Effector CD4-positive, alpha-beta T cell (primary cell): ENCODE measurements at places on chromosomes 7 and 10.

DNA sequence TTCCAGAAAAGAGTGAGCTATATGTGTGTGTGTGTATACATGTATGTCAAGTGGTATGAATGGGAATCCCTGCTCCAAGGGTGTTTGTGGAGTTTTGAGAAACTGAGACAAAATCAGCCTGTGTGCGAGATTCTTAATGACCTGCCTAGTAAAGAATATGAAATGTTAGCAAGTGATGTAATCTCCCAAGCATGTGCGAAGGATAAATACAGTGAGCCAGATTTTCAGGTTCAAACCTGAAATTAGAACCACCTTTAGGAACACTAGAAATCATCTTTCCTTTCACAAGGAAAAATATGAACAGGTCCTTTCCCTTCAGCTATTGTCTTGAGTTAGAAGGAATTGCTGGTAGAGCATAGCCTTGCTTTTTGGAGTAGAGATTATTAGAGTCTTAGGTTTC, 457.6 kb downstream of the LRMDA start:
- DNase-seq, result no peak

DNA sequence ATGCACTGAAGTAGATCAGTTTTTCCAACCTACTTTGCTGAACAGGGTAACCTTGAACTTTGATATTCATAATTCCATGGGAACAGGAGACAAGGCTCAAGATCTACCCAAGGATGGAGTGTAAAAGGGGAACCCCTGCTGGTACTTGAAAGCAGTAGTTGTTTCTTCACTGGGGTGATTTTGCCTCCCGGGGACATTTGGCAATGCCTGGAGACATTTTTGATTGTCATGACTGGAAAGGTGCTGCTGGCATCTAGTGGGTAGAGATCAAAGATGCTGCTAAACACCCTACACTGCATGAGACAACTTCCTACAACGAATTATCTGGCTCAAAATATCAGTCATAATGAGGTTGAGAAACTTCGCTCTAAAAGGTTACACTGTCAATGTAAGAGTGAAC, 214.8 kb upstream of the CTBP2 start:
- no peak for DNase-seq

GRCh38 chr10:5449227-5449626, 36.9 kb downstream of the NET1 start:
- no peak for DNase-seq

- DNase-seq, result no peak
These were observed 19.0 kb upstream of the GALNTL5 start for GRCh38 chr7:151937286-151937685.

- no peak for DNase-seq
These were observed 3.0 kb upstream of the GIMAP5 start for GRCh38 chr7:150734254-150734653.

DNA sequence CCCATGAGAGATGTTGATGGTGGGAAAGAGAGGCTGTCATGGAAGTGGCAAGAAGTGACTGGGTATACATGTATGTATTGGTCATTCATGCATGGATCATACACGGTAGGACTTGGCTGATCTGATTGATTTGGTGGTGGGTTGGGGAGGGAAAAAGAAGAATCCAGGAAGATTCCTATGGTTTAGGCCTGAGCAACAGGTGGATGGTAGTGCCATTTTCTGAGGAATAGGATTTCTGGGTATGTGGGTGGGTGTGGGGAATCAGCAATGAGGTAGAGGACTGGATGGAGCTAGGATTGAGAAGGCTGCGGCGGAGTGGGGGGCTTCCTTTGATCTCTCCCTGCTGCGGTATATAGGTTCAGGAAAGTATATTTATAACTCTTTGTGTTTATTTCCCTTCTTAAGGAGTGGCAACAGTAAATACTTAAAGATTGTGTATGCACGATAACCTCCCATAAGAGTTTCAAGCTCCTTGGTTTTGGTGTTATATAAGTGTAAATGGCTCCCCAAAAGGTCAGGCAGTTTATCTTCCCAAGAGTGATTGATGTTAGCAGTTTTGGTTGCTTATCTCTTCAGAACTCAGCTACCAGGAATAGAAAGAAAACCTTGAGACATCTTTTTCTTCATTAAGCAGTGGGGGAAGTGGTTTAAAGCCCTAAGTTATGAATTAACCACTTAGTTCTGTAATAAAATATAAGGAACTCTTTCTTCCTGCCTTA, 100.1 kb downstream of the LSMEM1 start:
- DNase-seq, result no peak

GRCh38 chr10:127648885-127649284, 88.1 kb upstream of the FOXI2 start:
- no peak for DNase-seq

DNA sequence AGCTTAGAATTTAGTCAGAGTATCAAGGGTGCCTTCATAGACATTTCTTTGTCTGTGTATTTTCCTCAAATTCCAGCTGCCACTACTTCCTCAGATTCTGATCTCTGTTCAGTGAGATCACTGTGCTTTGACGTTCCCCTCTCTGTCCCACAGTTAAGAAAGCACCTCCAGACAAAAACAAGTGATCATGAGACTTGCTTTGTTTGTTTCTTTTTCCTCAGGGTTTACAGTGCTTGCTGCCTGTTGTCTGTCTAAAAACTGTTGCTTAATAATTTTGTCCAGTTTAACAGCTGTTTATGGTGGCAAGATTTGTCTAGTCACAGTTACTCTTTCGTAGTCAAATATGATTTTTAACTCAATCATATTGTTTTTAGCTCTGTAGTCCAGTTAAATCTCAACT, 29.1 kb downstream of the TRUB1 start:
- DNase-seq, result no peak

- no peak for DNase-seq
These were observed 45.1 kb downstream of the PIP4K2A start for GRCh38 chr10:22669163-22669711.

DNA sequence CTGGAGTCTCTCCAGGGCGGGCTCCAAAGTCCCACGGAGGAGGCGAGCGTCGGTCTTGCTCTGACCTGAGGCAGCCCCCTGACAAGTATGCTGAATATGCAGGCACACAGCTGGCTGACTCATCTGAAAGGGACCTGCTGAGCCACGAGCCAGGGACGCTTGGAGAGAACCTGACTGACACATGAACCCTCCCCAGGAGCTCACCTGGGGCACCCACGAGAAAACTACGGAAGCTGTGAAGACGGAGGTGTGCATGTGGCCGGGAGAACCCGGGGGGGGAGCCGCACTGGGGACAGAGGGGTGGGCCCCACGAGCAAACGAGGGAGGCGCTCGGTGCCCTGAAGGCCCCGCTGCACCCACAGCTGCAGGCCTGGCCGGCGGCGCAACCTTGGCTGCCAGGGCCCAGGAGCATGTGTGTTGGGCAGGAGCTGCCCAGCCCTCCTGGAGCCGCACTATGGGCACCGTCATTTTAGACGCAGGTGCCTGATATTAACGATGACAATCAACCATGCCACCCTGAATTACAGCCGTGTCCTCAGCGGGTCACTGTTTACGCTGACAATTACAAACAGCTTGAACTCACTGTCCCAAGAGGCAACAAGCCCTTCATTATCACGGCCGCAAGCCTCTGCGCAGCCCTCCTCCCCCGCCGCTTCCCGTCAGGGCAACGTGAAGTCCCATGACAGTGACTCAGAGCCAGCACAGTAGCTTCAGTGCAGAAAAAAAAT, 64.7 kb downstream of the DIP2C start:
- no peak for DNase-seq

DNA sequence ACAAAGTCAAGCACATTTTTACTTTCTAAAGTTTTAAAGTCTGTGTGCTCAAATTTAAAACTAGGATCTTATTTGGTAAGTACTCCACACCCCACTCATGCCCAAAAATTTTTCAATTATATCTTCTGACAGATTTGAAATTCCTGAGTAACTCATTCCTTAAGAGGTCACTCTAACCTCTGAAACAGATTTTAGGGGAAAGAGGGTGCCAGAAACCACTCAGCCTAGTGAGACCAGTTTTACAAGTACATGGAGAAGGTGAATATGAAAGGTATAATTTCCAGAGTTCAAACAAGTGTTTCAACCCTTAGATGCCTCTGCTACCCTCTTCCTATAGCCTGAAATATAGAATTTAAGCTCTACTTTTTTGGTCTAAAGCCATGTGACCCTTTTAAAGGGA, 79.2 kb downstream of the C7orf25 start:
- DNase-seq, result no peak

DNA sequence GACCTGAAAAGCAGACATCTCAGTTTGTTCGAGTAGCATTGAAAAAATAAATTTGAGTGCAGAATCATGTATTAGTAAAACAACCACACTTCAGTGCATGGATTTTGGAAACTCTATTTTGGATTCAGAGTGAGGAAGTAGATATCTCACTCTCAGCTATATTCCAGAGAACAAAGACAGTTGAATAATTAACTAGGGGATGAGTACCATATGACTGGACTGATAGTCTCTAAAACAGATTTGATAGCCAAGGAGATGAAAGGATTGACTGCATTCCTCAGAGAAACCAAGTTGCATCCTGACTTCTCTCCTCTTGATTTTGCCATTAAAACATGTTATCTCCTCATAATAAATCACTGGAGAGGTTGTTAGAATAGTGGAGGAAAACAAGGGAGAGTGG, 268.4 kb upstream of the SP4 start:
- no peak for DNase-seq

- peak; percentile 55 for DNase-seq
These were observed 11.8 kb upstream of the CAMK2G start for GRCh38 chr10:73886085-73886529.

- DNase-seq, result no peak
These were observed 179.5 kb downstream of the JCAD start for GRCh38 chr10:29879862-29880261.

GRCh38 chr7:17490825-17491224, 192.4 kb downstream of the AHR start:
- no peak for DNase-seq

DNA sequence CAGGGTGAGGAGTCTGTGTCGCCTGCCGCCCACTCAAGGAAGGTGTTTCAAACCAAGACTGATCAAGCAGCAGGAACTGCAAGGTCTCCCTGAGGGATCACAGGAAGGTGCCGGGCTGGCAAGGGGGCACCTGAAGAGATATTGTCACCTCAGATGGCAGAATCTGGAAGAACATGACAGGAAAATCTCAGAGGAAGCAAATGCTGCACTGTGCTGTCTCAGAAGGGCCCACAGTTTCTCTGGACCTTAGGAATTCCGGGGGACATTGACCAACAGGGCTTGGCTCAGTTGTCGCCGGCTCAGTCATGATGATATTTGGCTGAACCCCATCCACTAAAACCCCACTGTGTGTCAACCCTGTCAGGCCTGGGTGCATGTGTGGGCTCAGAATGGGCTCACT, 31.9 kb upstream of the GPR26 start:
- DNase-seq, result no peak

- DNase-seq, result no peak
These were observed 44.1 kb downstream of the VTI1A start for GRCh38 chr10:112491144-112491543.

DNA sequence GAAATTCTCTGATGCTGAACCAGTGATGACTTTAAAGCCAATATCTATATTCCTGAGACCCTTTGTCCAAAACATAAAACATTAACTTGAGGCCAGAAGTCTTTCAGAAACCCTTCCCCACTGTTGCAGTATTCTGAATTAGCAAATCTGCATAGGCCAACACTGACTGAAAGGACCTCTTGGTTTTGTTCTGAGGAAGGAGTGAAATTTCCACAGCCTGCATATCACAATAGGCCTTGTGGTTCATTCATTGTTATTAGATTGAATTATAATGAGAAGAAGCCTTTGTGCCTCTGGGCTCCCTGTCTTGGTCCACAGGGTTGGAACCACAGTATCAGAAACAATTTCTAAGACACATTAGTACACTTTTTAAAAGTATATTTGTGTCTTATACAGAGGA, 90.3 kb downstream of the CCNY start:
- DNase-seq, result no peak

DNA sequence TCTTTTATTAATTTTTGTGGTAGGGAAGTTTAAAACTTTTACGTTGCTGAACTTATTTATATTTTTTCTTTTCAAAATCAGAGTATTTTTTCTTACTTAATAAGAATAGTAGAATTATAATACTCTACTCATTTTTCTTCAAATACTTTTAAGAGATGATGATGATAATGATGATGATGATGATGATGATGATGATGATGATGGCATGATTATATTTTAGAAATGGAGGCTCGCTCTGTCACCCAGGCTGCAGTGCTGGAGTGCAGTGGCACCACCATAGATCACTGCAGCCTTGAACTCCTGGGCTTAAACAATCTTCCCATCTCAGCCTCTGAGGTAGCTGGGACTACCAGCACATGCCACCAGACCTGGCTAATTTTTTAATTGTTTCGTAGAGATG, 118.3 kb upstream of the FAM171A1 start:
- no peak for DNase-seq

- DNase-seq, result no peak
These were observed 64.1 kb downstream of the C10orf67 start for GRCh38 chr10:23280419-23281043.

- DNase-seq, result no peak
These were observed 239.1 kb downstream of the ZMYND11 start for GRCh38 chr10:374354-374753.

GRCh38 chr10:60281792-60282353, 107.8 kb downstream of the ANK3 start:
- DNase-seq, result no peak
